Skeletal muscle cell (primary cell): ENCODE measurements at places on chromosomes 6 and 20.

- no peak for DNase-seq
Measured at GRCh38 chr6:49506569-49507111, 6.9 kb downstream of the GLYATL3 start.

DNA sequence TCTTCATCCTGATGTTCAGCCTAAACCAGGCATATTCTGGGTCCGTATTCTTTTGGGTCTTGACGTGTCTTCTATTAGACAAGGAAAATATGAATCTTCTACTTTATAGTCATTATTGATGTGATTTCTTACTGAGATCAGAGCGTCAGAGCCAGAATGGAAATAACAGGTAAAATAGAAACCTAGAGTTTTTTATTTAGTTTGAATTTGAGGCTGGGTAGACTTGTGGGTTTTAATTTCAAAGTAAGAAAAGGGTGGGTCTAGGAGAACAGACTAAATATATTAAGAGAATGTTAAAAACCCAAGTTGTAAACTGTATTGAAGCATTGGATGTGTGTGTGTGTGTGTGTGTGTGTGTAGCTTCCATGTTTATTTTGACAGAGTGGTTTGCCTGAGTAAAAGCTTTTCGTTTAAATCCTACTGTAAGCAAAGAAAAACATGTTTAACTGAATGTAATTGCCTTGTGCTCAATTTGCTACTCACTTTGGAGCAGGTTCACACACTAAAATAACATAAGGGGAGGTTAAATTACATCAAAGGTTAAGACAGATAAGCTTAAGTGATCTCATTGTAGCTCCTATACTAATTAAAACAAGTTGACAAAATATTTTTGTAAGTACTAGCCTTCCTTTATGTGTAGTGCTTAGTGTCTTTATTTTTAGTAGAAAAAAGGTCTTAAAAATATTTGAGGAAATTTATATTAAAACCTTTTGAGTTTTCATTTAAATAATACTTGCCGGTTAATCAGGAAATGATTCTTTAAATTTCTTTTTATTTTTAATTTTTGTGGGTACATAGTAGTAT is 17.4 kb downstream of the HECA start:
- no peak for DNase-seq

DNA sequence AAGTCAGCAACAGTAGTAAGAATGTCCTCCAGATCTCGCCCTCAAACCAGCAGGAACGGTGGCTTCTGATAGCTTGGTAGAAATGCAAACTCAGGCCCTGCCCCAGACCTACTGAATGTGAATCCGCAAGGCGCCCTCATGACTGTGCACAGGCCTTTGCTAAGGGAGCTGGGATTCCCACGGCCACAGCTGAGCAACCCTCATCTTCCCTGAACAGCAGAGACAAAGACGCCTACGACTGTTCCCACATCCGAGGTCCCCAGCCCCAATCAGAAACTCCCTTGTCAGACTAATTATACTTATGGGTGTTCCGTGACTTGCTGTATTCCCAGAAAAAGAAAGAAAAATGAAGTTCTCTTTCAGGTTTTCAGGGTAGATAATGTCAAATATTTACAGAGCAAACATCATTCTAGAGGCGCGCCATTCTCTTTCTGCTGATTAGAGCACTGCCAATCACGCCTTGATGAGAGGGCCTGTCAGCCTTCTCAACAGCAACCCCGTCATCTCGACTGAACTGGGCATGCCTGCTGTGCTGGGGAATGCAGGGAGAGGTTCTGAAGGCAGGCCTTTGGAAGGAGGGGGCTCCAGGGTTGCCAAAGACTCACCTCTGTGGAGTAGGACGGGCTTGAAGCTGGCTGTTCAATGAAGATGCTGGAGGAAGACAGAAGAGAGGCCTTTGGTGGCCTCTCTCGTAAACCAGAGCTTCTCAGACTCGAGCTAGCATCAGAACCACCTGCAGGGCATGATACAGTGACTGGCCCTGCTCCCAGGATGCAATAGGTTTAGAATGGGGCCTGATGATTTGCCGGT is 79.9 kb downstream of the ZNF217 start:
- DNase-seq = no peak

DNA sequence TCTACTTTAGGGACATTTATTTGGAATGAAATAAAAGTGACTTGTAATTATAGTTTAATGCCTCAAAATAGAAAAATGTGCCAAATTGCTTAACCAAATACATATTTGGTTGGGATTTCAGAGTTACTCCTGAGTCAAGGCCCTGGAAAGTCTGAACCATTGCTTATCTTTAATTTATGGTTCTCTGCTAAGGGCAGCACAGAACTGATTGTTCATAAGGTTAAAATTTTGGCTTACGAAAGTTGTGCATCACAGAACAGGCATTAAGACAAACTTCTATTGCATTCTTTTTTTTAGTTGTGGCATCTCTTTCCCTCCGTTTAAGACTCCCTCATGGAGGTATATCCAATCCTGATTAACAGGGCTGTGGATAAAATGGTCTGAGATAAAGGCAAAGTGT is 92.2 kb upstream of the TENT5A start:
- DNase-seq = no peak

DNA sequence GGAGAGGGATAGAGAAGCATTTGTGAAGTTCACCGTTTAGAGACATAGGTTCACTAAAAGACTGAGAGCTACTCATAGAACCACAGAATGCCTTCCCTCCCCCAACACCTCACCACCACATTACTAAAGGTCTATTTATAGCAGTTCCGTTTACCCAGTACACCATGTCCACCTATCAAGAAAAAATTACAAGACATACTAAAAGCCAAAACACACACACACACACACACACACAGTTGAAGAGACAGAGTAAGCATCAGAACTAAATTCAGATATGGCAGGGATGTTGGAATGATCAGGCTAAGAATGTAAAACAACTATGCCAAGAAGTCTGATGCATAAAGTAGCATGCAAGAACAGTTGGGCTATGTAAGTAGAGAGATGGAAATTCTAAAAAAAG is 52.3 kb downstream of the SLC22A3 start:
- DNase-seq = peak; percentile 63

DNA sequence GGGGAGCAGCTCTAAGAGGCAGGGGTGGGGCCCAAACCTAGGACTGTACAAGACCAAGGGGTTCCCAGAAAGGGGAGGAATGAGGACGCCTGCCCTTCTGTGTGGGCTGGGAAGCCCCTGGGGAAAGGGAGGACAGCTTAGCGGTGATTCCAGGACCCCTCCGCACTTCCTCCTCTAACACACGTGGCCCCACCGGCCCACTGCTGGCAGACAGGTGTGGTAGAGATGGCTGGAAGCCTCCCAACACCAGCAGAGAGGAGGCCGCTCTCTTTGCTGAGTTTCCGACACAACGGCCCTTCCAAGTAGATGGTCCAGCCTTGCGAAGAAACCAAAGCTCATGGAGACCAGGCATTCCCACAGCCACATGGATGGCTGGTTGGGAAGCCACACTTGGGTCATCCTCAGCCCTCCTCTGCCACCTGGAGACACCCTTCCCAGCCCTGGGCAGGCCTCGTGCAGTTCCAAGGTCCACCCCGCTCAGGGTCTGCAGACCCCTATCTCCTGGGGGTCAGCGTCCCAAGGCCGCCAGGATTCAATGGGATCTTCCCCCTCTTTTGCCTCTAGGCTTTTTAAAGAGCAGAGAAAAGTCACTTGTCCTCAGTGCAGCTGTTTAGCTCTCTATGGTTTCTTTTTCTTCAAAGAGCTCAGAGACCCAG is 43.9 kb downstream of the RRBP1 start:
- no peak for DNase-seq

DNA sequence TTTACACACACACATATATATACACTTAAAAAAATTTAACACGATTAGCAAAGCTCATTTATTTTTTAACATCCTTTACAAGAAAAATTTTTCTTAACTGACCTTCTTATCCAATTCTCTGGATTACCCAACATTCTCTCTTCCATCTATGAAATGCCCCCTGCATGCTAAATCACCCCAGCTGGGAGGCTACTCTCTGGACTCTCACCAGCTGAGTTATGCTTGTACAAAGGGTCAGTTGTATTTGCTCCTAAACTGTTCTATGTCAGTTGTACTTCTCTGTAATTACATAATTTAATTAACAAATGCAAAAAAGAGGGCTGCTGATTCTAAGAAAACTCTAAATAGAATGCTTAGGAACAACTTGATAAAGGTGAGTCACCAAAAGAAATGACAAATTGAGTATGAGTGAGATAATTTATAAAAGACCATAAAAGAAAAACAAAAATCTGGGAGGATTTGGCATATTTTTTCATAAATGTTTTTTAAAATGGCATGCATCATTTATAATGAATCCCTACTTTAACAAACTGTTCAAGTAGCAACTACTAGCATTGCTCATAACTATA is 120.5 kb downstream of the KIF13A start:
- DNase-seq = no peak

DNA sequence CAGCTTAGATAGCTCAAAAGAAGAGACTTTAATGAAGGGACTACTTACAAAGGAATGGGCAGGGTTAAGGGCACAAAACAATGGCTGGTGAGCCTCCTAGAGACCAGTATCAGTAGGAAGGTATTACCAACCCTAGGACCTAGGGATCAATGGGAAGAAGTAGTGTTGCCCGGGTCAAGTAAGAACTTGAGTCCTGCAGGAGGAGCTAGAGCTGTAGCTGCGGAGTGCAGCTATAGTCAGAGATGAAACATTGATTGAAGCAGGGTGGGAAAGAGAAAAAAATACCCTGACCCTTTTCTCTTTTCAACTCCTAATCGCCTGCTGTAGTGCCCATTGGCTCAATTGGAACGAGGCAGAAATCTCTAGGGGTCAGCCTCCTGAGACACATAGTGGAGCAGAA is 144.0 kb downstream of the FLRT3 start:
- no peak for DNase-seq

GRCh38 chr20:47282864-47283263 is 73.6 kb downstream of the ZMYND8 start:
- DNase-seq = no peak

- no peak for DNase-seq
Measured at GRCh38 chr6:51913265-51913664, 174.1 kb downstream of the PKHD1 start.

GRCh38 chr6:79888587-79888986 is 58.8 kb downstream of the ELOVL4 start:
- DNase-seq = no peak

GRCh38 chr6:108609276-108609769 is 48.6 kb downstream of the FOXO3 start:
- no peak for DNase-seq

DNA sequence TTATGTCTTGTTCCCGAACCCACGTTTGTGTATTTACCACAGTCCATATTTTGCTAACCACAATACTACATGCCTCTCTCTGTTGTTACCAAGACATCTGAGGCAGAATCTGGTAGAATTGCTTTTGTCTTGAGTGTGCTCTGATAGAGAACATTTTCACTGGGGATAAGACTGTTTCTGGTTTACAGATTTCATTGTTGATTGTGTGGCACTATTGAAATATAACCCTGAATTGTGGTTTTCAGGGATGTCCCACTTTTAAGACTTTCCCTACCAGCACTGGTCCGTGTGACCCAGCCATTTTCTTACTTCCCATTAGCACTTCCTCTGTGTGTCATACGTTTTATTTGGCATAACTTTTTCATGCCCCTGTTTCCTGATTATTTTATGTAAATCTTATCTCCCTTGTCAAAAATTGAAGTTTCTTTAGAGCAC is 12.2 kb downstream of the NCOA7 start:
- DNase-seq = no peak

- DNase-seq = no peak
Measured at GRCh38 chr6:167079853-167080297, 43.0 kb upstream of the CCR6 start.

GRCh38 chr6:119390247-119390793 is 40.8 kb upstream of the MAN1A1 start:
- DNase-seq = no peak

GRCh38 chr6:158031381-158032353 is 50.0 kb downstream of the SYNJ2 start:
- peak; percentile 84 for DNase-seq

- DNase-seq = no peak
Measured at GRCh38 chr20:15362849-15363248, 1025.4 kb upstream of the FLRT3 start.

- no peak for DNase-seq
Measured at GRCh38 chr20:20664795-20665589, 47.5 kb downstream of the RALGAPA2 start.

DNA sequence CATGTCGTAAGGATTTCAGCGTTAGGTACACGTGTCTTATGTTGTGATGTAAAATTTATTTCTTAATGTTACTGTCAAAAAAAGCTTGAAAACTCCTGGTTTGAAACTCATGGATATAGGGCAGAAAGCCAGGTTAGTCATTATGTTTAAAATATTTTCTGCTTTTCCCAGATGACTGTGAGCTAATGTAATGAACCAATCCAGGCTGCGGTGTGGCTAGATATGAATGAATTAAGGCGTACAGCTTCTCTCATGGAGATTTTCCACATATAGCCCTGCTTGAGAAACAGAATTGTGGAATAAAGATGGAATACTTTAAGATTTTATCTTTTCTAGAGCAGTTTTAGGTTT is 80.3 kb upstream of the STMND1 start:
- peak; percentile 57 for DNase-seq

- DNase-seq = peak; percentile 11
Measured at GRCh38 chr6:45965792-45966191, 49.9 kb downstream of the CLIC5 start.

DNA sequence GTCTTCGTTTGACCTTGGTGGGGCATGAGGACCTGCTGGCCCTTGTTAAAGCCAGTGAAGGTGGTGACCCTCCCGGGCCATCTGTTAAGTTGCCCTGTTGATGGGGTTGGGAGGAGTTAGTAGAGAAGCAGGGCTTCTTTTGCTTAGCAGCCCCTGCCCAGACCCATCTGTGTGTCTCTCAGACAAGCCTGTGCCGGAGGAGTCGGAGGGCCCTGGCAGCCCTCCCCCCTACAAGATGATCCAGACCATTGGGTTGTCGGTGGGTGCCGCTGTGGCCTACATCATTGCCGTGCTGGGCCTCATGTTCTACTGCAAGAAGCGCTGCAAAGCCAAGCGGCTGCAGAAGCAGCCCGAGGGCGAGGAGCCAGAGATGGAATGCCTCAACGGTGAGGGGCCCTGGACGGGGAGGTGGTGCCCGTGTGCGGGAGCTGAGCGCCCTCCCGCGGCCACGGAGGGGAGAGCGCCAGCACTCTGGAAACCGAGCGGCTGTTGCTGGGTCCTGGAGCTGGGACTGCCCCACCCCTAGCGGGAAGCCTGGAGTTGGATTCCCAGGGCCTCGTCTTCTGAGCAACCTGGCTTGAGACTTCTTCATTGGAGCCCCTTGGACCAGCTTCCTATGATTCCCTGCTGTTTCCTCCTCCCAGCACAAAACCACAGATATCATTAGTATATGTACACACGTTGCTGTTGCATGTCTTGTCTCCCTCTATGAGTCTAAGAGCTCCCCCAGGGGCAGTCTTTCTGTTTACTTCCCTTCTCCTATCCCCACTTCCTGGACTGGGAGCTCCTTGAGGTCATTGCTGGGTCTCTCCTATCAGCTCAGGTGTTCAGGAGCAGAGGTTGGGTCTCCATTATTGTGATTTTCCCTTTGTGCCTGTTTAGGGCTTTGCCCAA is 27.6 kb upstream of the SRF start:
- peak; percentile 79 for DNase-seq
